ENCODE measurements at places on chromosomes 5 and 9. TPM values are rescaled to one million over a fixed set of nuclear protein-coding genes. Genes with fewer than 3 reads are reported as not detected.

TMEM215 gene
- total RNA-seq: not detected

EGFLAM gene
- total RNA-seq: 3.0 TPM

HSD17B3 gene
- total RNA-seq: not detected

DNA sequence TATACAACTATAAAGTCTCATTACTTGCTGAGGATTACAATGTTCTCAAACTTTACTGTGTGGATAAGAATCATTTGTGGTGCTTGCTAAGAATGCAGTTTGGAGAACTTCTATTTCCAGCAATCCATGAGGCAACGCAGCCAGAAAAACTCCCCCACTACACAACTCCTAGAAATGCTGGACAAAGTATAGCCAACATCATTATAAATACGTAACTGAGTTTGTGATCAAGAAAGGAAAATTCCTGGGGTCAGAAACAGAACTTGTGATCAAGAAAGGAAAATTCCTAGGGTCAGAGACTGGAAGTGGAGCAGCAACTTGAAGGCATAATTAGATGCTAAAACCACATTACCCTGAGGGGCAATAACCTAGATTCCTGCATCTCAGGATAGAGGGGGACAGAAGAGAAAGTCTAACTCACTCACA, 81.1 kb downstream of the MAT2B start:
- DNase-seq: peak; percentile 73

DNA sequence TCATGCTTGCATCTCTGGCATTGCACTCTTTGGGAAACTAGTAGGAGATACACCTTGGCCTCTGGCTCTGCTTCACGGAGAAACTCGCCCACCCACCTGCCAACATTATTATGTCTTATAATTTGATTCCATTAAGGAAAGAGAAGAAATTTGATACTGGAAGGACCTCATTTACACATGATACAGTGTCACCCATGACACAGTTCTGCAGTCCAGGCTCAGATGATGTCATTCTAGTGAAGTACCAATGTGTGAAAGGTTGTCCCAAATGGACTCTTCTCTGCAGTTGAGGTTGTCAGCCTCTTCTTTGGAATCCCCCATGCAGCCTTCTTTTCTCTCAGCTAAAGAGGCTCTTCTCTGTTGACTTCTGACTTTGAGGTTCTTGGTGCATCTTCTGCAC, 329.1 kb downstream of the NTRK2 start:
- no peak for DNase-seq

GRCh38 chr5:150394912-150395687, 17.6 kb downstream of the CD74 start:
- DNase-seq: no peak

DNA sequence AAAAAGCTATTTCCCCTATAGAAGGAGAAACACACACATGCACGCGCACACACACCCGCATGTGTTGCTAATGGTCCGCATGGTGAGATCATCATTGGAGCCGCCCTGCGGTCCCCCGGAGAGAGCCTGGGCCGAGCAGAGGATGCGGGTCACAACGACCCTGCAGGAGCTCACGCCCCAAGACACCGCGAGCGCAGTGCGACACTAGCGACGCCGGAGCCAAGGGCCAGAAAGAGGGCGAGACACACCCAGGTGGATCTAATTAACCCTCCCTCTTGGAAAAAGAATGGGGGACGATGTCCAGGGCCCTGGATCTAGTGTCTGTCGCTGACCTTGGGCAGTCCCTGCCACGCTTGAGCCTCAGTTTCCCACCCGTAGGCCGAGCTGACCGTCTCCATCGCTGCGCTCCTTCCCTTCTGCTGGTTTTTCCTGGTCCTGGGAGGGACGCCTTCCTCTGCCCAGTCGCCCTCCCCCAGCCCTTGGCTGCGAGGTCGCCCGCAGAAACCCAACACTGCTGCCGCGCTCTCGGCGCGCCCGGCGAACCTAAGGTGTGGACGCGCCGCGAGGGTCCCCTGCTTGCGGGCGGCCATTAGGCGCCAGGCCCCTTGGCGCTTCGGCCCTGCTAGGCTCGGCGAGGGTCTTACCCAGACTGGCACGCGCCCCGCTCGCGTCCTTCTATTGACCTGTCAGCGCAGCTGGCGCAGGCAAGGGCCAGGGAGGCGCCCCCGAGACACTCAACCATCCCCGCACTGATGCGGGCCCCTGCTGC, 47.5 kb upstream of the RNF20 start:
- peak; percentile 4 for DNase-seq

DNA sequence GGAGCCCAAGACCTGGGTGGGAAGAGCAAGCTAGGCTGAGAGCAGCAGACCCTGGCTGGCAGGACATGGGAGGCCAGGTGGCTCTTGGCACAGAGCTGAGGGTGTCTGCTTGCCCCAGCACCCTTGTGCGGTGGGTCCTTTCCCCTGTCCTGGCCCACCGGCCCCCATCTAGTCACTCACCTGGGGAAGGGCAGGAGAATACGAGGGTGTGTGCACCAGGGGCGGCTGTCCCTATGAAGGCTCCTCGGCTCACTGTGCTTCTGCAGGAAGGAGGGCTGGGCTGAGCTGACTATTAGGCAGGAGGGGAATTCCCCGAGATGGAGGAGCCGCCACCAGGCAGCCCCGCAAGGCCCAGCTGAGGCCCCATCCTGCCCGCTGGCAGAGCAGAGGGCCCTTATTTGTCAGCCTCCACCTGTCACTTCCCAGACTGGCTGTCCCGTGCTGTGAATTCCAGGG, 6.1 kb upstream of the TNIP1 start:
- no peak for DNase-seq

DNA sequence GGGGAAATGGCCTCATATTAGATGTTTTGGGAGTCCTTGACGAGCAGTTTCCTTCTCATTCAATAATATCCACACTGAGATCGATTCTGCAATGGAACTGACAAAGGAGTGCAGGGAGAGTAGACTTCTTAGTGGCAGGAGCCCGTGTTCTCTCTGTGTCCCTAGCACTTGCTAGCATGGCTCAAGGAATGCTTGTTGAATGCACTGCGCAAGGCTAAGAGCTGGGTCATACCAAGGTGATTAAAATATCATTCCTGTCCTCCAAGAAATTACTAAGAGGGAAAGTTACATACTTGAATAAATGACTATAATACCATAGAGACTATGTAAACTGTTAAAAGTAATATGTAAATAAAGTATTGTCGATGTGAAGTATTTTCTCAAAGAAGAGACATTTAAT, 630.1 kb downstream of the IRX1 start:
- no peak for DNase-seq

GRCh38 chr9:23321049-23321448, 505.0 kb downstream of the ELAVL2 start:
- DNase-seq: no peak

GRCh38 chr9:108045851-108046250, 556.3 kb upstream of the KLF4 start:
- no peak for DNase-seq

DNA sequence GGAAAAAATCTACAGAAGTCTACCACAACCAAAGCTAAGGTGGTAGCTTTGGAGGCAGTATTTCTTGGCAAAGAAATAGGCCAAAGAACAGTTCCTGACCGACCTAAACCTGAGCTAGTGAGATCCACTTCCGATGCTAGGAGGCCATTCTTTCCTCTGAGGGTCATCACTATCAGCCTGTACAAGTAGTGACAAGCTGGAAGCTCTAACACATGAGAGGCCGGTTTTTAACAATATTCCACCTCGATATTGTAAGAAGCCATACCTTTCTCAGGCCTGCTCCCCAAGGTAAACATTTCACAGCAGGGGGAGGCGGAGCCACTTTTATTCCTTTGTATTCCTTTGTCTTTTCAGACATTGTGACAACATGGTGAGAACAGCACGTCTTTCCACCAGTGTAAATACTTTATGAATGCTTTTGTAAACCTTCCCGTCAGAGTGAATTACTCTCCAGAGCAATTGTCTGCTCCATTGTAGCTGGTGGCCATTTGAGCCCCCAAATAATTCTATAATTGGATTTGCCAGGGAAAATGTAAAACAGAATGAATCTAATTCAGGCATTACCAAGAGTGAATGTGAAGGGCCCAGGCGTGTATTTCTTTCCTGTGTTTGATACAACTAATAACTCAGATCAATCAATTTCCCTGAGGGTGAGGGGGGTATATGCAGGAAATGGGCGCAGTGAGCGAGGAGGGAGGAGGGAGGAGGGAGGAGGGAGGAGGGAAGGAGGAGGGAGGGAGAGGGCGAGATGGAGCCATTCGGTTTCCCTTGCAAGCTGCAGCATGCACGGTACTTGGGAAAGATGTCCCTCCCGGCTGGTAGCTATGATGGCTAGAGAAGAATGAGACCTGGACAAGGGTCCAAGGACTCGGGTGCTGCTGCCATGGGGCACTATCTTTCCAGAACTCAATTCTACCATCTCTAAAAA, 166.6 kb downstream of the CDK5RAP2 start:
- DNase-seq: no peak

- DNase-seq: no peak
Measured at GRCh38 chr5:74497706-74498105, 142.8 kb downstream of the ENC1 start.

GRCh38 chr5:176624938-176625337, 5.4 kb downstream of the SNCB start:
- DNase-seq: no peak
